Calu3 (cell line): ENCODE measurements at places on chromosomes 1 and 21. TPM values are rescaled to one million over a fixed set of nuclear protein-coding genes. Genes with fewer than 3 reads are reported as not detected.

- peak; percentile 63 for DNase-seq
These were observed 1.2 kb upstream of the RNF11 start for GRCh38 chr1:51234721-51235425.

DNA sequence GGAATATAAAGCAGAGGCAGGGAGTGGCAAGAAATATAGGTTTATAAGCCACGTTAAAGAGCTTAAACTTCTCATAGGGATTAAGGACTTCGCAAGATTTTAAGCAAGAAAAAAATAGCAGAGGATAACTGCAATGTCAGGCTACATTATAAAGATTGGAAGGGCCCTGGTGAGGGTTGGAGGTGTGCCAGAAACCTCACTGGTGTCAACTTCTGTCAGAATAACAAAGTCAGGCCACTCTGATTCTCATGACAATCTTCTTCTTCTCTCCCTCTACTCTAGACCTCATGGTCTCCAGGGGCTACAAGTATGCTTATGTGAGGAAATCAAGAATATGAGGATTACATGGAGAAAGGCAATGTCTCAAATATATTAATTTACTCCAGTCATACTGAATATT is 32.6 kb upstream of the FMO2 start:
- DNase-seq: no peak

DNA sequence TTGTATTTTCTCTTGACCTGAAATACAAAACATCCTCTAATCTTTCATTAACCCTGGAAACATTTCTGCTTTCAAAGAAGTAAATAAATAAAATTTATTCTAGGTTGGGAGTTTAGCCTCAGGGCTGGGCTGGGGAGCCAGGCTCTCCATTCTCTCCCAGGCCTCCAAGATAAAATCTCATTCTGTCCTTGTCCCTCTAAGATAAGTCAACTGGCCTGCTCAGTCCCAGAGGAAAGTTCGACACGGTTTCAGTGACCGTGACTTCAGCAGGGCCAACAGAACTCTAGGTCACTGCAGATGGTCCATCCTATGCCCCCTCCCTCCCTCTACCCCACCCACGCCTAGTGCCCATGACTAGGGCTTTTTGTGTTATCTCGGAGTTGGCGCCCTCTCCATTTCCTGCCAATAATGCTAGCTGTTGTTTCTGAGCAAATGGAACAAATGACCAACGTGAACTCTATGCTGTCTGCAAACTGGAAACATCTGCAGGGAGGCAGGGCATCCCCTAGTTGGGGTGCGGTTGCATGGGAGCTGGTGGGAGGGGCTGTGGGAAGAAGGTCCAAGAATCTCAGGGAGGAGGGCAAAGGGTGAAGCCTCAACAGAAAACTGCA is 10.1 kb upstream of the ADORA3 start:
- no peak for DNase-seq

Gene NBPF4
- not detected in 2 replicates for total RNA-seq

Gene NEXN
- total RNA-seq: 1.9 and 2.0 TPM in 2 replicates
